ENCODE measurements at places on chromosomes 6 and 20.

GRCh38 chr6:54083287-54083686, 28.0 kb upstream of the MLIP start:
- no peak for DNase-seq

GRCh38 chr20:5621305-5621704, 128.9 kb upstream of the SHLD1 start:
- no peak for DNase-seq

DNA sequence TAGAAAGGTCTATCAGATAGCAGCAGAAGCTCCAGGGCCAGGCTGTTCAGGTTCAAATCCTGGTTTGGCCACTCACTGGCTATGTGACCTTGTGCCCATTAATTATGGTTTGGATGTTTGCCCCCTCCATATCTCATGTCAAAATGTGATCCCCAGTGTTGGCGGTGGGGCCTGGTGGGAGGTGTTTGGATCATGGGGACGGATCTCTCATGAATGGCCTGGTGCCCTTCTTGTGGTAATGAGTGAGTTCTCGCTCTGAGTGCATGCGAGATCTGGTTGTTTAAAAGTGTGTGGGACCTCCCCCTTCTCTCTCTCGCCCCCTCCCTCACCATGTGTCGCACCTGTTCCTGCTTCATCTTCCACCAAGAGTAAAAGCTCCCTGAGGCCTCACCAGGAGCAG, 240.9 kb downstream of the LRFN2 start:
- DNase-seq, result no peak

DNA sequence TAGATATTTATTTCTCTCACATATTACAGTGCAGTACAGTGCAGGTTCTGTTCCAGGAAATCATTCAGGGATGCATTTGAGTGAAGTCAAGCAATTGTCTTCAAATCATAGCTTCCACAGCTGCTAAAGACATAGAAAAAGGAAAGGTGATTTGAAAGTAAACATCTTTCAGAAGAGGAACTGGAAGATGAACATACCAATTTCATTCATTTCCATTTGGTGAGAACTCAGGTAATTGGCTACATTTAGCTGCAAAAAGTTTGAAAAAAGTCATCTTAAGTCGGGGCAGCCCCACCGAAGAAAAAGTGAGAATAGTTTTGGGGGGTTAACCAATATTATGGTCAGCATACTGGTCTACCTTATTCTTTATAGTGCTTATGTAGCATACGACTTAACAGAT, 61.4 kb upstream of the IL20RA start:
- no peak for DNase-seq

DNA sequence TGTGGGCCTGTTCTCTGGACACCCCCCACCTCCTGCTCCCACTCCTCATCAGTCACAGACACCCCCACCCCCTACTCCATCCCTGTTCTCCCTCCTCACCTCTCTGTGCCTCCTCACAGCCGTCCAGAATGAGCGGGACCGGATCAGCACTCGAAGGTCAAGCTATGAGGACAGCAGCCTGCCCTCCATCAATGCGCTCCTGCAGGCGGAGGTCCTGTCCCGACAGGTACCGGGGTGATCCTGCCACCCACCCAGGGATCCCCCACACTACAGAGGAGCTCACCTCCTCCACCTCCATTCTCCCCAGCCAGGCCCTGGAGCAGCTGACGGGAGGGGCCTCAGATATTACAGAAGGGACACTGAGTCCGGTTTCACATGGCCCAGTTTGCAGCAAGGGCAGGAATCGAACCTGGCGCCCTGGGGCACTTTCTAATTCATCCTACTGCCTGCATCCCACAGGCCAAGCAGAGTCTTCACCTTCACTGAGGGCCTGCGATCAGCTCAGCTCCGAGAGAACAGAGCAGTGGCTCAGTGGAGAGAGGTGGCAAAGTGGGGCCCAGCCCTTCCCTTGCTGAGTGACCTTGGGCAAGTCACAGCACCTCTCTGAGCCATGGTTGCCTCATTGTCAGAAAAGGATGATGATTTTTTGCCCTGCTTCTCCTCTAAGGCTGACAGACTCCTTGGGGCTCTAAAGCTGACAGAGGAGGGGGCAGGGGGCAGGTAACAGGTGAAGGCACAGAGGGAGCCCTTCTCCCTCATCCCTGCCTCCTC, 58.3 kb downstream of the HNF4A start:
- no peak for DNase-seq

- no peak for DNase-seq
Observed at GRCh38 chr6:111978532-111979149, 75.3 kb upstream of the CCN6 start.

DNA sequence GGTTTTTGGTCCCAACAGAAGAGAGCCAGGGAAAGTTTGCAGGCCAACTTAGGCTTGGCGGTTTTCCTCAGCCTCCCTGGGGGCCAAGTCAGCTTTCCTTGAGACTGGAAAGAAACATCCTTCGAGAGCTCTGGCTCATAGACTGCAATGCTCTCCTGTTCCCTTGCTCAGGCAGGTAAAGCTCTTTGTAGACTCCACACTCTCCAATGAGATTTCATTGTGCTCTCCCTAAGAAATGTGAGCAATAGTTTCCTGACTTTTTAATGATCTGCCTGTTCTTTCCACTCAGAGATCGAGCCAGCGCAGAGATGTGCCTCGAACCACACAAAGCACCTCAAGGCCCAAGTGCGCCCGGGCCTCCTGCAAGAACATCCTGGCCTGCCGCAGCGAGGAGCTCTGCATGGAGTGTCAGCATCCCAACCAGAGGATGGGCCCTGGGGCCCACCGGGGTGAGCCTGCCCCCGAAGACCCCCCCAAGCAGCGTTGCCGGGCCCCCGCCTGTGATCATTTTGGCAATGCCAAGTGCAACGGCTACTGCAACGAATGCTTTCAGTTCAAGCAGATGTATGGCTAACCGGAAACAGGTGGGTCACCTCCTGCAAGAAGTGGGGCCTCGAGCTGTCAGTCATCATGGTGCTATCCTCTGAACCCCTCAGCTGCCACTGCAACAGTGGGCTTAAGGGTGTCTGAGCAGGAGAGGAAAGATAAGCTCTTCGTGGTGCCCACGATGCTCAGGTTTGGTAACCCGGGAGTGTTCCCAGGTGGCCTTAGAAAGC, 13.9 kb downstream of the TNFAIP3 start:
- no peak for DNase-seq

- DNase-seq, result no peak
Observed at GRCh38 chr20:38308047-38308438, 4.1 kb downstream of the BPI start.

DNA sequence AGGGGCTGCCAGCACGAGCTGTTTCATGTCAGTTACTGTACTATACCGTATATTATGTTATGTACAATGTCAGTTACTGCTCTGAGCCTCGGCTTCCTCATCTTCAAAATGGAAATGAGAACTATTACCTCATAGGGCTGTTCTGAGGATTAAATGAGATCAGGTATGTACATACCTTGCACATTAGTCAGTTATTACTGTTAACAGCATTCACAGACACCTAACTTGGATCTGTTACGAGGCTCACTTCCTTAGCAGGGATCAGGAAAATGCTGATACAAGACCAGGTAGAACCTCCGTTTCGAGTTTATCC, 69.7 kb upstream of the TBC1D7 start:
- no peak for DNase-seq

DNA sequence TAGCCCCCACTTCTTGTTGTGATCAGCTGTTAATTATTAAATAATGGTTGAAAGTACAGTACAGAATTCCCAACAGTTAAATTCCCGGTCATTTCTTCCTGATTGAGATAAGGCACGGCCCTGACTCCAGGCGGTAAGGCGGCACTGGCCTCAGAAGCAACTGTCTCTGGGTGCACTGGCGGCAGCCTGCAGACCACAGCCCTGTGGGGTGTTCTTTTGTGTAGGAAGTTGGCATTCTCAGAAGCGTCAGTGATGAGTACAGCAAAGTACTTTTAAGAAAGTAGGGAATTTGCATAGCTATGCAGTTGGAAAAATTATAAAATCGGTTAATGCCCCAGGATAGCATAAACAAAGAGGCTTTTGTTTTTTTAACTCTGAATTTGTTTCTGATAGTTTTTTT, 50.5 kb downstream of the SAMD5 start:
- DNase-seq, result no peak

DNA sequence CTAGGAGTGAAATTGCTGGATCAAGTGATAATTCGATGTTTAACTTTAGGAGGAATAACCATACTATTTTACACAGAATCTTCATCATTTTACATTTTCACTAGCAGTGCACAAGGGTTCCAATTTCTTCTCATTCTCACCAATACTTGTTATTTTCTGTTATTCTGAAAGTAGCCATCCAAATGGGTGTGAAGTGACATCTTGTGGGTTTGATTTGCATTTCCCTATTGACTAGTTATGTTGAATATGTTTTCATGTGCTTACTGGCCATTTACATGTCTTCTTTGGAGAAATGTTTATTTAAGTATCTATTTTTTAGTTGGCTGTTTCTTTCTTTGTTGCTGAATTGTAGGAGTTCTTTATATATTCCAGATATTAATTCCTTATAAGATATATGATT, 164.3 kb downstream of the CD109 start:
- DNase-seq, result no peak

- no peak for DNase-seq
Observed at GRCh38 chr6:166152660-166153059, 15.0 kb downstream of the TBXT start.

GRCh38 chr6:30163090-30163917, at the start of gene TRIM15:
Gene TRIM15, plus strand, starts transcription at chr6:30163546. Its CDS starts 139 bp downstream, at chr6:30163685.
- no peak for DNase-seq

GRCh38 chr20:12644461-12644860, 364.3 kb upstream of the SPTLC3 start:
- DNase-seq, result no peak

DNA sequence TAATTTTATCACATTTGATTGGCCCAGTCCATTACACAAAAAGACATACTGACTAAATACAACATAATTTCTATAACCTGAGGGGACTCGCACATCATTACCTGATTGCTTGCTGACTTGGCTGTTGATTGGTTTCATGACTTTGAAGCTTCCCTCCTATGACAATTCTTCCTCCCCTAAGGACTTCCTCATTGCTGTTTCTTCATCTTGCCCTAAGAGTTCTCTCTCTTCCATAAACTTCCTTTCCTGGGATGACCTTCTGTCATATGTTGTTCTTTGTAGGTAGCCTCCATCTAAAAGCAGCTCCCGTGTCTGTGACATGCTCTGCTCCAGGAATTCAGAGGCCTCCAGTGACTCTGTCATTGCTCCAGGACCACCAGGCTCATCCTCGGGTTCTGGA, 22.6 kb downstream of the RSPH3 start:
- no peak for DNase-seq

GRCh38 chr6:18187701-18188100, 32.5 kb downstream of the KDM1B start:
- no peak for DNase-seq

- DNase-seq, result no peak
Observed at GRCh38 chr6:129184808-129185366, 301.9 kb downstream of the LAMA2 start.

GRCh38 chr20:35355372-35355771, 56.4 kb downstream of the UQCC1 start:
- no peak for DNase-seq

DNA sequence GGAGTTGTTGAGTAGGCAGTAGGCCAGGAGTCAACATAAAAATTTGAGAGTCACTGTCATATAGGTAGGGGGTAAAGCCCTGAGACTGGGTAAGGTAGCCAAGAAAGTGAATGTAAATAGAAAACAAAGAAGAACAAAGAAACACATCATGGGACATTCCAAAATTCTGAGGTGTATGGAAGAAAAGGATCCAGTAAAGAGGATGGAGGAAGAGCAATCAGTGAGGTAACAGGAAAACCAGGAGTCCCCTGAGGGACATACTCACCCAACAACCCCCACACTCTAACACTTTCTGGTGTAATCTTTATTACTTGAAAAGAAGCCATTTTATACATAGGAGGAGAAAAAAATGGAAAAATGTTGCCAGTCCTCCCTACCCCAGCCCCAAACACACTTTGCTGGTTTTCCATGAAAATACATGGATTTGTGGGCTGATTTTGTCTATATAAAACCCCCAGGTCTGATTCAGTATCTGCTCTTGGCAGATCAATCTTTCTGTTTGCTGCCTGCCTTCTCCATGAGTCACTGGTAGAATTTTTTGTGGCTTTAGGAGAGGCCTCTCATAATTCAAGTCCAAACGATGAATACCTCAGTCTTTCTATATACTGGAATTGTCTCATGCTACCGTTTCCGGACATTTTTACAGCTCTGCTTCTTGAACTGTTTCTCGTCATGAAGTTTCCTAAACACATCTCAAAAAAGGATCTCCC, 271.4 kb upstream of the MAN1A1 start:
- no peak for DNase-seq

GRCh38 chr6:41892921-41893564, 2.1 kb downstream of the USP49 start:
- DNase-seq, result no peak

DNA sequence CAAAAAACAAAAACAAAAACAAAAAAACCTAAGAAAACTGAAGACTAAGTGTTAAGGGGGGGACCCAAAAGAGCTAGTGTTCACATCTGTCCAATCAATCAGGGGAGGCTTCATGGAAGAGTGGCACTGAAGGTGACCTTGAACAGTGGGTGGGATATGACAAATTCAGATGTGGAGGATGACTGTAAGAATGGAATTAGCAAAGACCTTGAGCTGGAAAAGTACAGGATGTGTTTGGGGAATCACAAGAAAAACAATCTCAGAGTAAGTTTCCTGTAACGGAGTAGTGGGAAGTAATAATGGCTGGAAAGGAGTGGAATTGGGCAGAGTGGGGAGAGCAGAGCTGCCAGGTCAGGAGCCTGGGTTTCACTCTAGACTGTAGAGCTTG, 2.9 kb upstream of the IER3 start:
- no peak for DNase-seq

GRCh38 chr6:83098589-83098988, 31.1 kb downstream of the DOP1A start:
- no peak for DNase-seq

DNA sequence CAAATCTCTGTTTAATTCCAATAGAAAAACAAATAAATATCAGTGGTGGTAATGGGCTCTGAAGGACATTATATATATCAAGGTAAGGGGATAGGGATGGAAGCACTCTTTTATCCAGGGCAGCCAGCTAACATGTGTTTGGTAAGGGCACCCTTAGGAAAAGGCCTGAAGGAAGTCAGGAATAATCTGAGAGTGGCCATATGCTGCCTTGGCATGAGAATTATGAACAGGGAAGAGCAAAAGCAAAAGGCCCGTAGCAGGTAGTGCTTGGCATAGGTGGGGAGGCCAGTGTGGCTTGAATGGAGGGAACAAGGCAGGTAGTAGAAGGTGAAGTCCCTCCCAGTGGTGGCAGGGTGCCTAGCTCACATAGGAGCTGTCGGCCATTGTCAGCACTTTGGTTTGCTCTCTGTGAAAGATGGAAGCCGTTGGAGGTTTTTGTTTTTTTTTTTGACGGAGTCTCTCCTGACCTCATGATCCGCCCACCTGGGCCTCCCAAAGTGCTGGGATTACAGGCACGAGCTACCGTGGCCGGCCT, 39.6 kb upstream of the CSE1L start:
- DNase-seq, result no peak

GRCh38 chr6:132496519-132497180, 16.3 kb downstream of the STX7 start:
- DNase-seq, result no peak

Measured in activated CD8-positive, alpha-beta memory T cell treated with anti-CD3 and anti-CD28 coated beads for 1 hour (primary cell).